ENCODE measurements at places on chromosomes 5 and 9.

- no peaks in the 10 kb centered on the region for H3K36me3 ChIP-seq
- H3K4me3 ChIP-seq: no peak overlapping the region
- no peak overlapping the region for H3K27ac ChIP-seq
- no peaks in the 10 kb centered on the region for H3K4me1 ChIP-seq
Observed at GRCh38 chr5:103444333-103445038, 118.1 kb downstream of the NUDT12 start.

DNA sequence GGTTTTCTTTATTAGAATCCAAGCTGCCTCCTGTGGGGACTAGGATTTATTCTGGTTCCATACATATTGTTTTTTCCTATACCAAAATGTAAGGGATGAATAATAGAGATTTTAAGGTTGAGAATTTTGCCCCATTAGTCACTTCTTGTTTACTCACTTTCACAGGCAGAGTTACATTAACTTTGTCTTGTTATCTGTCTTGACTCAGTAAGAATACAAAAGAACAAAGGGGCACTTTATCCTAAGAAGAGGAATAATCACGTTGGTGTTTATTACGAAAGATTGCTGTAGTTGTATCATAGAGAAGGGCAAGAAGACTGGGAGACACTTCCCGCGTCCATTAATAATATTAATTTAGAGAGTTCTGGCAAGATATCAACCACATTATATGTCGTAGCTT, 599.7 kb upstream of the FTMT start:
- H3K4me1 ChIP-seq: no peaks in the 10 kb centered on the region
- ATAC-seq: no peak
- no peaks in the 10 kb centered on the region for H3K27me3 ChIP-seq
- no peaks in the 10 kb centered on the region for H3K36me3 ChIP-seq

DNA sequence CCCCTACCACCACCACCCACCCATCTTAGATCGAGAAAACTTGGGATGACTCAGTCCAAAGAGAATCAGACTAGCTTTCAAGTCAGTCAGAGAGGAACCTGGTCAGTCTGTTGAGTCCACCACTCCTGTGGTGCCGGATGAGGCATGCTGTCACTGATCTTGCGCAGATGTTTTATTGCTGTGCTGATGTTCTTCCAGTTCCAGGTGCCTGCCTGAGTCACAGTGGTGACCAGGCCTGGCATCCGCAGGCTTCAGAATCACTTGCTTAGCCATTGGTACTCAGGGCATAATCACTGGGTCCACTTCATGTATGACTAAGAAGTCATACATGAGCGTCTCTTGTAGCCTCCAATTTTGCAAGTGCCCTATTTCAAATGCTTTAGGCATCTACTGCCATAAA, 114.1 kb downstream of the MUSK start:
- no peaks in the 10 kb centered on the region for H3K4me1 ChIP-seq
- no peaks in the 10 kb centered on the region for H3K36me3 ChIP-seq
- no peak overlapping the region for H3K27ac ChIP-seq
- no peak for ATAC-seq
- no peak overlapping the region for H3K4me3 ChIP-seq
- no peaks in the 10 kb centered on the region for H3K27me3 ChIP-seq

DNA sequence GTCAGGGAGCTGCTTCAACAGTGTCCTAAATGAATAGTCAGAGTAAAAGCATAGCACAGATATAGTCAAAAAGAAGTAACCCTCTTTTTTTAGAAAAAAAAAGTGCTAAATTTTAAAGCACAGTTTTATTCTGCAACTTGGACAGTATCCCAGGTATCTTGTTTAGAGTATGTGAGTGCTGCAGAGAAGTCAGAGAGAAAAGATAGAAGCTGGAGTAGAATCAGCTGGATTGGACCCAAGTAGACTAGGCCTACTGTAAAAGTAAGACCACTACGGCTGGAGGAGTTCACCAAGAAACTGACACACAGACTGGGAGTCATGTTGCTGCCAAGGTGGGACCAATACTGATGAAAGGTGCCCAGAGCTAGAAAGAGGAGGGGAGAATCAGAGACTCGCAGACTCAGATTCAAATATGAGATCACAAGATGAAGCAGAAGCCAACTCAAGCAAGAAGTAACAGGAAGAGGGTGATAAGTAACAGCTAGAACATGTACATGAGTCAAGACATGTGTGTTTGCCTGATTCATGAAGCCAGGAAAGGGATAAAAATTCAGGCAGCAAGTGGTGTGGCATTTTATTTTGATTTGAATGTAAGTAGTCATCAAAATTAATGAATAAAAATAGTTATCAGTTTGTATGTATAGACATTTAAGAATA, 25.6 kb upstream of the TUSC1 start:
- no peak overlapping the region for H3K27ac ChIP-seq
- no peak overlapping the region for H3K4me3 ChIP-seq
- ATAC-seq: no peak
- H3K27me3 ChIP-seq: no peaks in the 10 kb centered on the region
- H3K4me1 ChIP-seq: no peaks in the 10 kb centered on the region
- no peaks in the 10 kb centered on the region for H3K36me3 ChIP-seq

- peak overlapping the region; percentile 6 for H3K4me3 ChIP-seq
- no peak for ATAC-seq
- H3K27ac ChIP-seq: no peak overlapping the region
- peaks cover 29% of the 10 kb centered on the region for H3K4me1 ChIP-seq
- H3K36me3 ChIP-seq: peaks cover 10% of the 10 kb centered on the region
Observed at GRCh38 chr9:93141771-93142483, 7.9 kb upstream of the NINJ1 start.

Data from activated T-helper 17 cell treated with anti-CD3 and anti-CD28 coated beads, Interleukin-2, amount 50 U/mL, for 72 hours (primary cell).